ENCODE measurements at places on chromosomes 3 and 15.

DNA sequence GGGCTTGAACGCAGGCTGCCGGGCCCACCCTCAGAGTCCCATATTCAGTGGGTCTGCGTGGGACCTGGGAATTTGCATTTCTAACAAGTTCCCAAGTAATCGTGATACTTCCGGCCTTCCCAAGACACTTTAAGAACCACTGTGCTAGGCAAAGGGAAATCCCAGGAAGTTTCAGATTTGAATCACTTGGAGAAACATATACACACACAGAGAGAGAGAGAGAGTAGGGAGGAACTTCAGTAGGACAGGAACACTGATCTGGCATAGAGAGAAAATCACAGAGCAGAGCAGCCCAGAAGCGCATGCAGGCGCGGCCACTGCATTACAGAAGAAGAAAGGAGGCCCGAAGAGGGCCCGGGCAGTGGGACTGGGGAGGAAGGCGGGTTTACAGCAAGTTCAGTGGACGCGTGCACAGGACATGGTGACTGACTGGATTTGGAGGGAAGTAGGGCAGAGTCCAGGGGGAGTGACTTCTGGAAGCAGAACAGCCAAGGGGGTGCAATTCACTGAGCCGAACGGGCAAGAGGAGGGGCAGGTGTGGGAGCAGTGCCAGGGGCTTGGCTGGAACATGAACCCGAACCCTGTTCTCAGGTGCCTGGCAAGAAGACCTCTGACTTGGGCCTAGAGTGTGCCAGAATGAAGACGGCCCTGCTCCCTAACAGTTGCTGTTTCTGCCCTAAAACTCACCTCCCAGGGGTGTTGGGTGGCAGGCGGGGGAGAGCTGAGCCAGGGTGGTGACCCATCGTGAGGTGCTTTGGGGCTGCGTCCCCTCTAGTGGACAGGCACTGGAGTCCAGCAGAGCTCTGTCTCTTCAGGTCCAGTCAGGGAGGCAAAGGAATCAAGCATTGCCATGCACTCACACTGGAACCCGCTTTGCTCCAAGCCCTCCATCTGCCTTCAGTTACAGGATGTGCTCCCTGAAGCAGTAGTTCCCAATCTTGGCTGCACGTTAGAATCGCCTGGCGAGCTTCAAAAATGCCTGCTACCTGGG is 101.3 kb upstream of the HES1 start:
- no peak for DNase-seq

DNA sequence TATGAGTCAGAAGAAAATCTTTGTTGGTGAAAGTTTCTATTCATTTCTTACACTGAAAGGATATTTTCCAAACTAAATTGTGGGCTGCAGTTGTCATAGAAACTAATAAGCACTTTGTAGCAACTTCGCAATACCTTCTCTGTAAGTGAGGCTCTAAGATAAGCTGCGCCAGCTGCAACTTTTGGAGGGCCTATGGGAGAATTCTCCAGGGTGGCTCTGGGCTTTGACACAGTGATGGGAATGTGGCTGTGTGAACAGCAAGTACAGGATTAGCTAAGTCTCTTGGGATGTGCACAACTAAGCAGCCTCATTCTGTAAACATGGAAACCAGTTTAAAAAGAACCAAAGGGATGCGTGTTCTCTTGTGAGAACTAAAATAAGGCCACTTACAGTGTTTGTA is 124.6 kb upstream of the SGO1 start:
- no peak for DNase-seq

- no peak for DNase-seq
Measured at GRCh38 chr15:55873024-55873720, 120.2 kb downstream of the NEDD4 start.

- no peak for DNase-seq
Measured at GRCh38 chr15:52786436-52787122, 3.6 kb downstream of the ONECUT1 start.

DNA sequence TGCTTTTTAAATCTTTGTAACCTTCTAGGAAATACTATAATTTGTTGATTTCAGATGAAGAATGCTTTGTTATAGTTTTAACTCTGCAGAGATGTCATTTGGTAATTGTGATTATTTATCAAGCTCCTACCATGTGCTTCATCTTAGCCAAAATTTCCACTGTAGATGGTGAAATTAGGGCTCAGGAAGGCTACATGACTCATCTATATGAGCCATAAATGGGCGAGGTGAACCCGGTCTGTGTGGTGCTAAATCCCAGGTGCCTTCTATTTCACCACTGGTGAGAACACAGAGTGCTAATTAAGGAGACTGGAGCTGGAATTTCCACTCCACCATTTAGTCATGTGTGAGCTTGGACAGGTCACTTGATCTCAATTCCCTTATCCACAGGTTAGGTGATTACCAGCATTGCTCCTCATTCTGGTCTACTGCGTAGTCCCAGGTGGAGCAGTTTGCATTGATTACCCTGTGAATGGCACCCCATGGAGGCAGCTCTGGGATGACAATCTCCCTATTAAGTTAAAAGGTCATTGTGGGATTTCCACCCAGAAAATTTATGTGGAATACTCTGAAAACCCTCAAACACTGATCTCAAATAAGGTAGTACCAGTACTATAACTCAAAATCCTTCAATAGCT is 2.8 kb upstream of the CCR3 start:
- no peak for DNase-seq

DNA sequence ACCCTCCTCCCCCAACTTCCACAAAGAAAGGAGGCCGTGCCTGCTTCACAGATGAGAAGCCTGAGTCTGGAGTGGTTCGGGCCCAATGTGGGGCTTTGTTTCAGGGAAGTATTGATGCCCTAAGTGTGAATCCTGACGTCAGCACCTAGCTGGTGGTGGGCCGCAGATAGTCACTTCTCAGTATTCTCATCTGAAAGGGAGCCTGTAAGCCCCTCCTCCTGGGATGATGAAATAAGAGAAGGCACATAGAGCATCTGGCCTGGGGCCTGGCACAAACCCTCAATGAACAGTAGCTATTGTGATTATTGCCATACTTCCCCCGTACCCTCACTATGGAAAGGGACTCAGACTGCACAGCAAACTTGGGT is 24.8 kb downstream of the LINGO1 start:
- DNase-seq: no peak

DNA sequence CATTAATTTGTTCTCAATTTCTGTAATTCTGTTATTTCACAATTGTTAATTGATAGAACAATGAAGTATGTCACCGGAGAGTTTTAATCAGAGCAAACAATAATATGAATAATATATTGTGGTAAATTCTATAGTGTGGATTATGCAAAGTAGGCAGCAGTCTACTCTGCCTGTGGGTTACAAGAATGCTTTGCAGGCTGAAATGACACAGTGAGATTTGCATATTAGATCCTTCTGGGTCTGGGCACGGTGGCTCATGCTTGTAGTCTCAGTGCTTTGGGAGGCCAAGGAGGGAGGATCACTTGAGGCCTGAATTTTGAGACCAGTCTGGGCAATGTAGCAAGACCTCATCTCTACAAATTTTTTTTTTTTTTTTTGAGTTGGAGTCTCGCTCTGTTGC is 12.5 kb downstream of the COPG1 start:
- no peak for DNase-seq
